ENCODE measurements at places on chromosomes 11 and 22.
A peak's percentile ranks its signal among the peaks of the same experiment; 100 is the strongest.

GRCh38 chr11:20671856-20672546 lies 2.6 kb downstream of the NELL1 start:
- DNase-seq: no peak

GRCh38 chr11:47593934-47594855 lies at the start of gene C1QTNF4:
TSS of gene C1QTNF4 (minus strand) at chr11:47594411. CDS start at chr11:47590810, 3,601 bp downstream.
- DNase-seq: no peak

- DNase-seq: no peak
Measured at GRCh38 chr11:72239849-72240460, 4.0 kb downstream of the PHOX2A start.

DNA sequence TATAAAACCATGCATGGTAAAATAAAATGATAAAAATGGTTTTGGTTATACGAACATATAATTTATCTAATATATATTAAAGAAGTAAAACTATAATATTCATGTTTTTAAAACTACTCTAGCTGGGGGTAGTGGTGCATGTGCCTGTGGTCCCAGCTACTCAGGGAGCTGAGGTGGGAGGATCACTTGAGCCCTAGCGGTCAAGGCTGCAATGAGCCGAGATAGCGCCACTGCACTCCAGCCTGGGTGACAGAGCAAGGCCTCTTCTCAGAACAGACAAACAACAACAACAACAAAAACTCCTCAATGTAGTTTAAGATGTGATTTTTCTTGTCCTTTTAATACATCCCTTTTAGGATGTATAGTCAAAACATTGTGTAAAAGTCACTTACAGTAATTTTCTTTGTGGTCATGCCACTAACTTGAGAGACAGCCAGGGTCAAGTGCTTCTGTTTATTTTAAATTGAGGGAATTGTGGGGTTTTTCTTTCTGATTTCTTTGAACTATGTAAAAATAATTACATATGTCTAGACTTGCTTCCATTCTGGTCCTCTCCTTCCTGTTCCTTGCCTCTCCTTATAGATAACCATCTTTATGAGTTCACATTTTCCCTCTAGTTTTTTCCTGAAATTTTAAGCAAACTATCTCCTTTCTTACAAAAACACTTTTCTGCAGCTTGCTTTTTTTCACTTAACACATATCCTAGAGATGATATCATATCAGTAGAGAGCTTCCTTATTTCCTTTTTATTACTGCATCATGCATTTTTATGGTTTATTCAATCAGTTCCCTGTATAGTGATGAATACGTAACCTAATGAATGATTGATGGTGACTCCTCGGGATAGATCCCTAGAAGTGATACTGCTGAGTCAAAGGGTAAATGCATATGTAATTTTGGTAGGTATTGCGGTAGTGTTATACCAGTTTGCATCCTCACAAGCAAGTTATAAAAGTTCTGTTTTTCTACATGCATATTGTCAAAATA lies 9.1 kb downstream of the OR2AT4 start:
- no peak for DNase-seq

- DNase-seq: no peak
Measured at GRCh38 chr11:63961608-63962412, 12.6 kb upstream of the COX8A start.

DNA sequence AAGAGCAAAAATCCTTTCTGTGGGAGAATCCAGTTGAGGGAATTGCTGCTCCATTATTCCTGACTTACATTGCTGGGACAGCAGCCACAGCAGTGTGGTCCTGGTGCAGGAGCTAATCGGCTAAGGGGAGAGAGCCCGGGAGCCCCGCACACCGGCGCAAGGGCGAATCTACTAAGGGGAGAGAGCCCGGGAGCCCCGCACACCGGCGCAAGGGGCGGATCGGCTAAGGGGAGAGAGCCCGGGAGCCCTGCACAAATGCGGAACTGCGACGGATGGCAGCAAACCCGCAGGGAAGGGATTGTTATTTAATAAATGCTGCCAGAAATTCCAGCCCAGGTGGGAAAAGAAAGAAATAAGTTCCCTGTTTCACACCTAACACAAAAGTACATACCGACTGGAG lies 43.5 kb downstream of the TPCN2 start:
- DNase-seq: no peak

GRCh38 chr22:30511911-30512310 lies 6.4 kb upstream of the SEC14L4 start:
- DNase-seq: no peak

DNA sequence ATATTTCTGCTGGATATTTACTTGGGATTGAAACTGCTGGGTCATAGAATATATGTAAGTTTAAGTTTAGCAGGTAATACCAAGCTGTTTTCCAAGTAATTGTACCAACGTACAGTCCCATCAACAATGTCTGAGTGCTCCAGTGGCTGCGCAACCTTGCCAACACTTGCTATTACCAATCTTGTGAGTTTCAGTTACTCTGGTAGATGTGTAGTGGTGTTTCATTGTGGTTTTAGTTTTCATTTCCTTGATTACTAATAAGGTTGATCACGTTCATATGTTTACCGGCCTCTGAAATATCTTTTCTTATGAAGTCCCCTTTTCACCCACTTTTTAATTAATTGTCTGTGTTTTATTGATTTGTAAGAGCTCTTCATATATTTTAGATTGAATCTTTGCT lies 370.6 kb upstream of the CADM1 start:
- DNase-seq: no peak

GRCh38 chr11:60985991-60986915 lies 14.8 kb downstream of the CD6 start:
- no peak for DNase-seq

DNA sequence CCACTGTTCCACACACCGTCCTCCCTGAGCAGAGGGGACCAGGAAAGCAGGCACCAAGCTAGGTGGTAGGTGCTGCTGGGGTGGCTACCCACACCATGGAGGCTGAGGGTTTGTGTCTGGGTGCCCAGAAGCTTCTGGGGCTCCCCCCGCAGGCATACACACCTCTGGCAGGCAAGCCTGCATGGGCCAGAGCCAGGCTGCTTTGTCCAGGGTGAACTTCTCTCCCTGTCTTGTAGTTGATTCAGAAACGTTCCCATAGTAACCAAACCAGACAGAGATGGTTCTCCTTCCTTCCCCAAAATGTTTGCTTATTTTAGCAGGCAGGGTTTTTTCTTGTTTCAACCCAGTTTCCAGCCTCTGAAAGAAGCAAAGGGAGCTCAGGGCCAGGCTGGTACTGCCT lies 40.9 kb upstream of the SUSD2 start:
- DNase-seq: no peak

DNA sequence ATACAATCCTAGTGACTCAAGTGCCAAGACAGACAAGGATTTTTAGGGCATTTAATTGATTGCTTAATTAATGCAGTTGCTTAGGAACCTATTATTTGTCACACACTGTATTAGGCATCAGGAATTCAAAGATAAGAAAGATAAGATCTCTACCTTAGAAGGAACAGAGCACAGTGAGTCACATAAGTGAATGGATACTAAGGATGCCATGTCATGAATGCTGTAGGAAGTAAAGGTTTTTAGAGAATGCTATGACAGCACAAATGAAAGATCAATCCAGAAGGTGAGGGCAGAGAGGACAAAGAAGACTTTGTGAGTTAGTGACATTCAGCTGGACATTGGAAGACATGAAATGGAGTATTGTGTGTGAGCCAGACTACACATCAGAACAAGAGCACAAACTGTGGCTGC lies 147.9 kb upstream of the DDI1 start:
- DNase-seq: peak; percentile 5

- no peak for DNase-seq
Measured at GRCh38 chr11:114605370-114605769, 9.8 kb upstream of the NXPE4 start.

DNA sequence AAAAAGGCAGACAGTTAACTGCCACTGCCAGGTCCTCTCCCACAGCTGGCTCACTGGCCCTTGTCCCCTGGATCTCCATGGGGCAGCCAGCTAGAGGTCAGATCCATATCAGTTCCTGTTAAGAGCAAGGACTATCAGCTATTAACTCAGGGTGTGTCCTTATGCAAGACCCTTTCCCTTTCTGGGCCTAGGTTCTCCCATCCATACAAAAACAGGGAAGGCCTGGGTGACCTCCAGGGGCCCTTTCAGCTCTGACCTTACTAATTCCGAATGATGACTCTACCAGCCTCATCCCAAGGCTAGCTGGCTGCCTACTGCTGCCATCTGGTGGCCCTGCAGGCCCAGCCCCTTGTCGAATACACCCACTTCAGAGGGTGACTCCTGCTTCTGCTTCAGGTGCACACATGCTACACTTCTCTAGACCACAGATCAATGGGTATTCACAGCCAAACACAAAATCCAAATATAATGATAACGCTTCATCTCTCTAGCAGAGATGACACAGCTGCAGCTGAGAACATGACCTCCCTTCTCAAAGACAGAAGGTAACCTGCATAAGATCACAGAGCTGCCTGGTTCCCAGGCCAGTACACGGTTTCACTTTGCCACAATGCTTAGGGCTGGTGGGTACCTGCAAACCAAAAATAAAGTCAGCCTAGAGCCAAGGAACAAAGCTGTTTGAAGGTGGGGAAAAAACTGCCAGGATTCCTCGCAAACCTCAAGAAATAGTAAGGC lies 34.1 kb downstream of the SERGEF start:
- DNase-seq: peak; percentile 58

DNA sequence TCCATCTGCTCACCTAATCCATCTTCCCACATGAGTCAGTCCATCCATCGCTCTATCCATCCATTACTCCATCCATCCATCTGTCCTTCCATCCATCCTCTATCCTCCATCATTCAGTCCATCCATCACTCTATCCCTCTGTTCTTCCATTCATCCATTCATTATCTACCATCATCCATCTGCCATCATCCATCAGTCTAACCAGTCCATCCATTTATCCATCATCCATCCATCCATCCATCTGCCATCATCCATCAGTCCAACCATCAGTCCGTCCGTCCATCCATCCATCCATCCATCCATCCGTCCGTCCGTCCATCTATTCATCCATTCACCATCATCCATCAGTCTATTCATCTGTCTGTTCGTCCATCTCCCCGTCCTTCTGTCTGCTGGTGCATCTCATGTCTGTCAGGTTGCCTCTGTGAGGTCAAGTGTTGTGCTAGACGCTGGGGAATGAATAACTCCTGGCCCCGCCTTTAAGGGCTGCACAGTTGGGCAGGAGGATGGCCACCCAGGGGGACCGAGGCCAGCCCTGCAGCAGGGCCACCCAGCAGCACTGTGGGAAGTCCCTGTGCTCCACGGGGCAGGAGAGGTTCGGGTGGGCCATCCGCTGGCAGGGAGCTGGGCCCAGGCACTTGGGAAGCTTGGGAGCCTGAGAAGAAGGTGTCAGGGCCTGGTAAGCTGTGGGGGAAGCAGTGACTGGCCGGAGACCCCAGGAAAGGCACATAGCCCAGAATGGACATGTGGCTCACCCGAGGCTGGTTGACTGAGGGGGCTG lies 137.1 kb downstream of the CTTN start:
- DNase-seq: no peak

- DNase-seq: no peak
Measured at GRCh38 chr11:72781063-72781312, 12.9 kb downstream of the STARD10 start.

DNA sequence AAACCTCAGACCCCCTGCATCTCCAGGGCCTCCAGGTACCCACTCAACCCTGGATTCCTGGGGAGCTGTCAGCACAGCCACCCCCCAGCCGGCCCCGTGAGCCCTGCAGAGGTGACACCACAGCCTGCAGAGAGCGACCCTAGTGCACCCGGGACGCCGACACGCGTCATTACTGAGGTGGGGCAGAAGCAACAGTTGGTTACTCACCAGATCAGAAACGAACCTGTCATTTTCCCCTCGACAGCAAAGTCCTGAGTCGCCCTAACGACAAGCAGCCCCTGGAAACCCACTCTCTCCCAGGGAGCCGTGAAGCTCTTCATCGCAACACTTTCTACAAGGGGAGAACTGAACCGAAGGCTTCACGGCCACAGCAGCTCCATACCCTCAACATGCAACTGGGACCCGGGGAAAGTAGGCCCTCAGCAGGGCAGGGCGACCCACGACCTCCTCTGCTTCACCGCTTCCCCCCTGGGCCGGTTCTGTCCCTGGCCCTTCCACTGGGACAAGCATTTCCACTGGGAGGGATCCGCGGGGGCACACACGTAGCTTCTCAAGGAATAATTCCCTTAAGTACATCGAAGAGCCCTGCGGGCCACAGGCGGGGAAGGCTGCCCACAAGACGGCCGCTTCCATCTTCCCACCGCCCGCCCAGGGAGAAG lies 1.6 kb downstream of the BRD1 start:
- DNase-seq: peak; percentile 44

DNA sequence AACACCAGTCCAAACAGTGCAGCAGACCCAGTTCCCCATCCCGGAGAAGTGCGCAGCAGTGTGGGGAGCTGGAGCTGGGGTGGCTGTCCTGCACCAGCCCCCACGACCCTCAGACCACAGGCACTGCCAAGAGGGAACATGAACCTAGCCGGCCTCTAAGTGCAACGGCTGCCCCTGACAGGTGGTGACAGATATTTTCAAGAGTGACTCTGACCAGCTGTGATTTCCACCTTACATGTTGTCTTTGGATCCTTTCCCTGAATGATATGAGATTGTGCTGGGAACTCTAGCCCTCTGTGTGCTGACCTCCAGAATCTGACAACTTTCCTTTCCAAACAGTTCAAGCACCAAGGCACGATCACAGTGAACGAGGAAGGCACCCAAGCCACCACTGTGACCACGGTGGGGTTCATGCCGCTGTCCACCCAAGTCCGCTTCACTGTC lies 12.6 kb downstream of the SERPIND1 start:
- DNase-seq: peak; percentile 53

GRCh38 chr11:10927538-10927937 lies 69.7 kb upstream of the ZBED5 start:
- no peak for DNase-seq

DNA sequence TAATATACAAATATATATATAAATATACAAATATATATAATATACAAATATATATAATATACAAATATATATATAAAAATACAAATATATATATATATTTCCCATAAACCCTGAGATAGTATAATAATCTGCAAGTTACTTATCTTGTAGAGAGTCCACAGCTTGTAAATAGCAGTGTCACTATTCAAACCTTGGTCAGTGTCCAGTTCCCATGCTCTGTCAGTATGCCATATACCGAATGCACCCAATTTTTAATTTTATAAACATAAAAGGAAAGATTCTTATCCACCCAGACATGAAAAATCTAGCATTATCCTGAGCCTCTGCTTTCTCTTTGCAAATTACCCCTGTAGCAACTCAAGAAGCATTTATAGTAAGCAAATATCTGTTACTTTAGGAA lies 21.6 kb upstream of the CTSC start:
- DNase-seq: no peak

GRCh38 chr11:94539420-94539819 lies 4.3 kb upstream of the FUT4 start:
- no peak for DNase-seq

Measured in dermis microvascular lymphatic vessel endothelial cell (primary cell).